Left hindlimb (tissue), 1 donor: ENCODE measurements at places on chromosomes 1 and 21.
A peak's percentile ranks its signal among the peaks of the same experiment; 100 is the strongest.

DNA sequence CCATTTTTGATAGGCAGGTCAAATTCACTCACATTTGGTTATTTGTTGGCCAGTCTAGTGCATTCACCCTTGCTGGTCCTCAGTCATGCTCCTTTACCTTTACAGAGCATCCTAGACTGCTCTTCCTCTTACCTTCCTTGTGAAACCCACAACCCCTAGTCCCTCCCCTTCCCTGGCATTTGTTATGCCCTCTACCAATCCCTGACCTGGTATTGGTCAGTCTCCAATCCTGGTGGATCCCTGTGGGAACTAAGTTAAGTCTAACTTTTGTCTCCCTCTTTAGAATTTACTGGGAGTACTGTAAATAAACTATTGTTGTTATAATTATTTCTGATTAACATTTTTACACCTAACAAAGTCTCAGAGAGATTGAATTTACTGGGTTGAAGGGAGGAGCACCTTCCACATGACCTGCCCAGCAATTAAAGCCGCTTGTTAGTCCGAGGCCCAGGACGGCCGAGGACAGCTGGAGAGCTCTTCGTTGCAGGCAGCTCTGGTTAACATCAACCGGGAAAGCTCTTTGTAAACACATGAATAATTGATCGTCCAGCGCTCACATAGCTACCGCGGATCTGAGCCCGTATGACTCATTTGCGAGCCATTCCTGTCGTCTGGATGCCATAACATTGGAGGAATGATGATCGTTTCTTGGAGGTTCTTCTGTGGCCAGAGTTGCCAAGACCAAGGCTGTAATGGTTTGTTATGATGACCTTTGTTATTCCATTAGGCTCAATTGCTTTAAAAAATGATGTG, 31.9 kb downstream of the MTARC1 start:
- DNase-seq = no peak

DNA sequence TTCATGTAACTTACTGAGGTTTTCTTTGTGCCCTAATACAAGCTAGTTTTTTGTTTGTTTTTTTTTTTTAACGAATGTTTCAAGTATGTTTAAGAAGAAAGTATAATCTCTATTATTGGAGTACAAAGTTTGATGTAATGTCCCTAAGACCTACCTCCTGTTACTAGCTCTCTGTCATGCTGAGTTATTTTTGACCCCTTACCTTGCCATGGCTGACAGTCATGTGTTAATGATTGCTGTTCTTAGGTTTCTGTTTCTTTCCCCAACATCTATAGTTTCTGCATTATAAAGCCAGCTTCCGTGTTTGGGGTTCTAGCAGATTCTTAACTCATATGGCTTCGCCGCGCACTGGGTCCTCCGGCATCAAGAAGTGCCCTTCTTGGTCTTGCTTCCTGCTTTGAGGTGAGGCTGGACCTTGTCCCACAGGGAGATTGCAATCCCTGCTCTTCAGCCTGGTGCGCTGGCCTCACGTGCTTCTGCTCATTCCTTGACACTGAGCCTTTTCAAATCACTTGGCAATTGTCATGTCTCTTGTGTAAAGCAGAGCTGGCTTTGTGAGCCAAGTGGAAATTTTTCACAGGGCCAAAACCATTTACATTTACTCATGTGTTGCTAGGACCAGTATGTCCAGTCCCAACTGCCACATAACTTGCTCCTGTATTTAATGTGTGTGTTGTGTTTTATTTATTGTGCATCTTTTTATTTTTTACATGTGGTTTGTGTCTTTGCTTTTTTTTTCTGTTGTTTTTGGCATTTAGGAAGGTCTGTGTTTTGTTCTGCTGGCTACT, 135.0 kb upstream of the COL6A1 start:
- no peak for DNase-seq

DNA sequence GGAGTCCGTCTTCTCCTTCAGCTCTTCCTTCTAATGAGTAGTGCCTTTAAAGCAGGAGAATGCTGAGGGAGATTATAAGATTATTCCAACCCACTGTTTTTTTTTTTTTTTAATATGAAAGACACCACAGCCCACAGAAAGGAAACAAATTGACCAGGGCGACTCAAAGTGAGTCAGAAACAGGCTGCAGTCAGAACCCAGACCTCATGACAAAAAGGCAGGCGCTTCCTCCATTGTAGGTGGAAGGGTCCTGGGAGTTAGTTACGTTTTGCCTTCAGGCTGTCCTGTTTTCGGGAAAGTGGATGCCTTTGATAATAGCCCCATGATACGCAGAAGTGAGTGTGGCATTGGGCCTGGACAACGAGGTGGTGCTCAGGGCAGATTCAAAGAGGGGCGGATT, 21.0 kb downstream of the PLXNA2 start:
- no peak for DNase-seq

DNA sequence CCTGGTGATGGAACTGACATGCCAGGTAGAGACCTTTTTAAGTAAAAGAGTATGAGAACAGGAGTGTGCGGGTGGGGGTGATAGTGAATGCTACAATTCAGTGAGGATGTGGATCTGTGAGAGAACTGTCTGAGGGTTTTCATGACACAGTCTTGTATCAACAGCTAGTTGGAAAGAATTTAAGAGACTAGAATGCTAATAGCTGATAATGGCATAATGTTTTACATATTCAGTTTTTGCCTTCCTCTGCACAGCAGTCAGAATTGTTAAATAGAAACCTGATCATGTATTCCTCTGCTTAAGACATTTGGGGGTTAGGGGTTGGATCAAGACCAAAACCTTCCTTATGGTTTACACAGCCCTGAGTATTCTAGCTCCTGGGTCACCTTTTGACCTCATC, 152.8 kb upstream of the ZRANB2 start:
- no peak for DNase-seq

- no peak for DNase-seq
Measured at GRCh38 chr1:194476872-194477271, 1290.5 kb upstream of the B3GALT2 start.

GRCh38 chr1:47991187-47991586, 6.0 kb downstream of the TRABD2B start:
- no peak for DNase-seq

DNA sequence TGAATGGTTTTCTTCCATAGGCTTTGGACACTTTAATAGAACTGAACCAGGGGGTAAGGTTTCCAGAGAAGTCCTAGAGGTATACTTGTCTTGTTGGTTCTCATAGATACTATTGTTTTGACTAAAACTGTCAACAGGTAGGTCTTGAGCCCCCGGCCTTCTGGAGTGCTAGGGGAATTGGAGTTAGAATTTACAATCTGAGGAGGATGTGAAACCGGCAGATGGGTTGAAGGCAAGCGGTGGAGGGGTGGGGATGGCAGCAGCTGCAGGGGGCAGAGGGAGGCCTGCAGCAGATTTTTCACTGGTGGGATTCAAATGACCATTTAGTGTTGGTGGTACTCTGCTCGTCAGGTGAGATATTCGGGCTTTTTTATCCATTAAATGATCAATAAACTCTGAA, 4.3 kb upstream of the CD1D start:
- DNase-seq = no peak

GRCh38 chr1:40029608-40030007, 10.9 kb upstream of the CAP1 start:
- DNase-seq = no peak

DNA sequence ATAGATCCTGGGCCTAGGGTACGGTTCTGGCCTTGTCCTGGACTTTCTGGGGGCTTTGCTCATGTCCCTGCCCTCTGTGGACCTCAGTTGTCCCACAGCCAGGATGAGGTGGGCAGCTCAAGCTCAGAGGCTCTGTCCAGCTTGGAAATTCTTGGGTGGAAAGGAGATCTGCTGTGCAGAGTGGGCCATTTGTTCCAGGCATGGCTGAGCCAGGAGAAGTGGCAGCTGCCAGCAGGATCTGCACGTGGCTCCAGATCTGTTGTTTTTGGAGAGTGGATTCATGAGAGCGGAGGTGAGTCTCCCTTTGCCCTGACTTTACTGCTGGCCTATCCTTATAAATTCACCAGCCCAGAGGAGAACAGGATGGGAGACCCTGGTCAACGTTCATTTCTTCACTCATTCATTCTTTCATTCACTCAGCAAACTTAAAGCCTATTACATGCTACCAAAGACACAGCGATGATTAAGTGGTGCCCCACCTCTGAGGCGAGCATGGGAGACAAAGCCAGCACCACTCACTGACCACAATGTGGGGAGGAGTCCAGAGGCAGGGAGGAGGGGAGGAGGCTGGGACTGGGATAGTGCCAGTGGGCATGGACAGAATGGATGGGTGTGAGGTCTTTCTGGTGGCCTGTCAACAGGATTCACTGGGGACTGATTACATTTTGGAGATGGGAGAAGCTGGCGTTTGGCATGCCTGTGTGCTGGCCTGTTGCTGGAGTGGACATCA, 205.1 kb downstream of the TRABD2B start:
- DNase-seq = no peak

GRCh38 chr1:18886003-18886335, 16.4 kb downstream of the ALDH4A1 start:
- DNase-seq = no peak

GRCh38 chr1:175512637-175513412, 230.6 kb downstream of the TNR start:
- DNase-seq = no peak

DNA sequence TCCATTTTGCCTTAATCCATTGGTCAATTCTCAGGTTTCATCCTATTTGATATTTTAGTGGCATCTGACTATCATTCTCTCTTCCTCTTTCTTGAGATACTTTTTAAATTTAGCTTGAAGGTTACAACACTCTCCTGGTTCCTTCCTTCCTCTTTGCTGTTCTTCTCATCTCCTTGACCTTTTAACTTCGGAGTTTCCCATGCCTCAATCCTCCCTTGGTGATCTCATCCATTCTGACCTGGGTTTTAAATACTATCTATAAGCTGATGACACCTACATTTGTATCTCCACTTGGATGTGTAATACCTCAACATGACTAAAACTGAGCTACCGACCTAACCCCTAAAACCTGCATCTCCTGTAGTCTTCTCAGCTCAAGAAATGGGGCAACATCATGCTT, 4.8 kb upstream of the ZNF687 start:
- DNase-seq = no peak

DNA sequence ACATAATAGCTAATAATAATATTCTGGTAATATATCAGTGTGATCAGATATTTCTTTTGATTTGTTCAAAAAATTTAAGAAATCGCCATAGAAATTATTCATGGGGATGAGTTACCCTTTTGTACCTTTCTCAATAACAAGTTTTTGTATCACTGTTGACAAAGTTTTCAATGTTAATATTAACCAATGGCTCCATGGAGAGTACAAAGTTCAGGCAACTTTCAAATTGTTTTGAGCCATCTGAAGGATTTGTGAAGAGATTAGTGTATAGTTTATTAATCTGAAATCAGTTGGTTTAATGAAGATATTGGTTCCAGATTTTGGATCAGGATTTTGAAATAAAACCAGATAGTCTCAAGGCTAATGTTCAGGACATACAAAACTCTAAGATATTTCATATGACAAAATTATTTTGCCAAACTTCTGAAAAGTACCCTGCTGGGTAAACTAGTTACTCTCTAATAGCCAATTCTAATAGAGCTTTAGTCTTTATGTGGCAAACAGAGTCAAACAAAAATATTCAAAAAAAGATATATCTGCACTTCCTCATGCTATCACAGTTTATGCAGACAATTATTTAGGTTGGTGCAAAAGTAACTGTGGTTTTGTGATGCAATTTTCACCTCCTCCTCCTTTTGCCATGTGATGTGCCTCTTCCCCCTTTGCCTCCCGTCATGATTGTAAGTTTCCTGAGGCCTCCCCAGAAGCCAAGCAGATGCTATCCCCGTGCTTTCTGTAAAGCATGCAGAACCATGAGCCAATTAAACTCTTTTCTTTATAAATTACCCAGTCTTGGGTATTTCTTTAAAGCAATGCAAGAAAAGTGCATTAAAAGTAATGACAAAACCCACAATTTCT, 1105.0 kb downstream of the PLA2G4A start:
- DNase-seq = no peak

DNA sequence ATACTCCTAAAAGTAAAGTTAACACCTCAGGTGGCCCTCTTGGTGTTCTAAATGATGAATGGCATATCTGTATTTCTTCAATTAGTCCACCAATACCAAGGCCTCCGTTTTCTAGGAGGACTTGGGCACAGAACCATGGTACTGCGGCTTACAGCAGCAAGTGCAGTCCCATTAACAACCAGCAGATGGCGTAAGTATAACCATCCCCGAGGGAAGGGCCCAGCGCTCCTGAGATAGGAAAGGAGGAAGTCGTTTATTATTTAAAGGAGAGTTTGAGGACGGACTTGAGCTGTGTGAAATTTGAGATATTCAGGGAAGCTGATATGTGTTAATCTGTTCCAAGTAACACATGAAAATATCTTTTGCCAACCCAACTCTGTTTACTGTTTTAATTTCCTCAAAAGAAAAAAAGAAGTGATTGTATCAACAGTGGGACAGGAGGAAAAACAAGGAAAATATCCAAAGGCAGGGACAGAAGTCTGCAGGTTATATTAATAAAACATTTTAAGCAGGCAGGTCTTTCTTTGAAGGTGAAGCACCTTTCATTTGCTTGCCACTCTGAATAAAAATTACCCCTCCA, 37.7 kb upstream of the KCNJ15 start:
- peak; percentile 59 for DNase-seq

GRCh38 chr1:42055061-42055460, 98.1 kb upstream of the GUCA2B start:
- no peak for DNase-seq

DNA sequence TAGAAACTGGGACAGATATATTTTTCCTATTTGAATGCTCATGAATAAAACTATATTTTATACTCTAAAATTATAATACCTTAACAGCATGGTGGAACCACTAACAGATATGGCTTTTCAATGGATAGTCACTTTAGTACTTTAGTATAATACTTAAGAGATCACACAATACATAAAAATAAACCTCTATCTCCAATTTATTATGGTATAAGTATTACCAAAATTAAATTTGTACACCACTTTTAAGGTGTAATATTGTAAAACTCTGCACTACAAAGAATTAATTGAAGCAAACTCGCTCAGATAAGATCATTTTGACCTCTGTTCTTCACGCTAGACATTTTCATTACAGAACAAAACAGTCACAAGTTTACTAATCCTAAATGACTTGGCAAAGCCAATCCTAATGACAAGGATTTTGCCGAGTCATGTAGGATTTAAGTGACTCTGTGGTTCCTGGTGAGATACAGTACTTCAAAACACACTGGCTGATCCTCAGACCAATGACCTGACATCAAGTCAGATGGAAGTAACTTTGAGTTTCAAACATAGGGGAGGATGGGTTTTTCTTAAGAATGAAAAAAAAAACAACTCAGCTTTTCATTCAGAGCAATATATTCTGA, 200.6 kb downstream of the SMYD3 start:
- DNase-seq = no peak
